ENCODE measurements at places on chromosomes 6 and 20.

DNA sequence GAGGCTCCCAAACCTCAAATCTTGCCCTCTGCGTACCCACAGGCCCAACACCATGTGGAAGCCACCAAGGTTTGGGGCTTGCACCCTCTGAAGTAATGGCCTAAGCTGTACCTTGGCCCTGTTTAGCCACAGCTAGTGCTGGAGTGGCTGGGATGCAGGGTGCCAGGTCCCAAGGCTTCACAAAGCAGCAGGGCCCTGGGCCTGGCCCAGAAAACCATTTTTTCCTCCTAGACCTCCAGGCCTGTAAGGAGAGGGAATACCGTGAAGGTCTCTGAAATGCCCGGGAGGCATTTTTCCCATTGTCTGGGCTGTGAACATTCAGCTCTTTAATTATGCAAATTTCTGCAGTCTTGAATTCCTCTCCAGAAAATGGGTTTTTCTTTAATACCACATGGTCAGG is 223.7 kb upstream of the CCN2 start:
- DNase-seq, result no peak

GRCh38 chr20:61657721-61658377 is 405.8 kb downstream of the CDH4 start:
- DNase-seq, result no peak

DNA sequence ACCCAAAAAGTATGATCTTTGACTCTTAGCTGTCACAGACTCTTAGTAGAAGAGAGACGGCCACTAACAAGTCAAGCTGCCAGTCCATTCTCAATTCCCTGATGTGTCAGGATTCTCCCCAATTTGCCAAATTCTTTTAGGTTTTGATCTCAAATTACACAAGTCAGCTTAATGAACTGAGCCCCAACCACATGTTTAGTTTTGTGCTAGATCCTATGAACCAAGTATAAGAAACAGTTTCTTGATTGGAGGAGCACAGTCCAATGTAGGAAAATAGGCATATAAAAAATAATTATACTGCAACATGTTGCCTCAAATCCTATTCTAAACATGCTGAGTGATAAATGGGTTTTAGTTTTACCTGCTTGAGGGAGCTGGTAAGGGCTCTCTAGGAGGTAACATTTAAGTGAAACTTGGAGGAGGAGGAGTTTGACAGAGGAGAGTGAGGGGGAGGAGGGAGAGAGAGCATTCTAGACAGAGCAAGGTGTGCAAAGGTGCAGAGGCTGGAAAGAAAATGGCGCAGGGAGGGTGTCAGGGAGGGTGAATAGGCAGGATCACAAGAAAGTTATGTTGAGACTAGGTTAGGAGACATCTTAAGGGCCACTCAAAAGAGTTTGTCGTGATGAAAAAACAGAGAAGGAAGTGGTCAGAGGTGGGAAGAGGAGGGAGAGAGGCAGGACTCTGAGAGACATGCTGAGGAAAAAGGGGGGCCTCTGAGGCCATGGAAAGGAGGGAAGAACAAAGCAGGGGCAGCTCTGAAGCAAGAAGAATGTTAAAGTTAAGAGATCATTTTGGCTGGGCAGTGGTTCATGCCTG is 22.8 kb upstream of the FAM83C start:
- DNase-seq, result no peak

DNA sequence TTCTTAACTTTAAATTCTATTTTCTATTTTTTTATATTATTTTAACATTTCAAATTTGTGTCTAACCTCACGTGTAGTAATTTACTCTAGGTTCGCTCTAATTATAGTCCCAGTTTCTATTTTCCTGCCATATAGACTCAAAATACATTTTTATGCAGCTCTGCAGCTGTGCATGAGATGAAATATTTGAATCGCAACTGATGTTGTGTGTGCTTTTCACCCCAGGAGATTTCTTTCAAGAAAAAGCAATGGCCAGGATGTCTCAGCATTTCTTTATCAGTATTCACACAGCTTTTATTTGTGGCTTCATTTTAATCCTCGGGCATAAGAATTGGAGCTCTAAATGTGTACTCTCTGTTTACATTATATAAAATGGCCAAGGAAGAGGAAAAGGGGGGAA is 157.6 kb downstream of the HDGFL1 start:
- DNase-seq, result no peak

DNA sequence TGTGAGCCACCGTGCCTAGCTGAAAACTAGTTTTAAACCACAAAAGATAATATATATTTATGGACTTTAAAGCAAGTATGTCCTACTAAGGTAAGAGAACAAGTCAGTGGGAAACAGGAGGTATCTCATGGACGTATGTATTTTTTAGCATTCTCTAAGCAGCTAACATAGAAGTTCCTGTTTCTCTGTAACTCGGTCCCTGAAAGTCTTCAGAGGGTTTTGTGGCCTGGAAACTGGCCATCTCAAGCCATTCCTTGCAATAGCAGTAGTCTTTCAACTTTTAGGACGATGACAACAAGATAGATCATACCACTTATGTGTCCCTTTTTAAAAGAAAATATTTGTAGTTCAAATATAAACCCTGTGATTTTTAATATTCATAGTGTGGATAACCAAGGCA is 95.6 kb upstream of the RALGAPA2 start:
- DNase-seq, result no peak

Measured in nephron progenitor cell (in vitro differentiated cells).